ENCODE measurements at places on chromosomes 5 and 9.

- no peak for DNase-seq
Measured at GRCh38 chr5:95669540-95669939, 13.3 kb downstream of the SPATA9 start.

- peak; percentile 26 for DNase-seq
Measured at GRCh38 chr5:118791926-118792734, 196.2 kb downstream of the DTWD2 start.

DNA sequence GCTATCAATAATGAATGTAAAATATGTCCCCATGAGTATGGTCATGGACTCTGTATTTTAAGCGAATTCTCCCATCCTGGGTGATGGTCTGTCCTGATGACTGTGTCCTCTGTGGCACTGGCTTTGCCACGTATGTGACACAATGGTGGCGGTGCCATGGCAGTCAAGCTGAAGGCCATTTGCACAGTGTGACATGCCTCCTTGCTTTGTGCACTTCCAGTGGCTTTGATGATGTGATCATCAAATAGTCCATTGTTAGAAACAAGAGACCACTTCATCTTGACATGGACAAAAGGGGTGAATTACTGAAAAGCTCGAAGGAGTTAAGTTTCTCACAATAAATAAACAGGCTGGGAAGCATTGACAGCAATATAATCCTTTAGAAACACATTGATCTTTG lies 31.0 kb upstream of the PRRC1 start:
- DNase-seq: no peak

GRCh38 chr5:122493091-122494021 lies 181.3 kb downstream of the SNCAIP start:
- no peak for DNase-seq

DNA sequence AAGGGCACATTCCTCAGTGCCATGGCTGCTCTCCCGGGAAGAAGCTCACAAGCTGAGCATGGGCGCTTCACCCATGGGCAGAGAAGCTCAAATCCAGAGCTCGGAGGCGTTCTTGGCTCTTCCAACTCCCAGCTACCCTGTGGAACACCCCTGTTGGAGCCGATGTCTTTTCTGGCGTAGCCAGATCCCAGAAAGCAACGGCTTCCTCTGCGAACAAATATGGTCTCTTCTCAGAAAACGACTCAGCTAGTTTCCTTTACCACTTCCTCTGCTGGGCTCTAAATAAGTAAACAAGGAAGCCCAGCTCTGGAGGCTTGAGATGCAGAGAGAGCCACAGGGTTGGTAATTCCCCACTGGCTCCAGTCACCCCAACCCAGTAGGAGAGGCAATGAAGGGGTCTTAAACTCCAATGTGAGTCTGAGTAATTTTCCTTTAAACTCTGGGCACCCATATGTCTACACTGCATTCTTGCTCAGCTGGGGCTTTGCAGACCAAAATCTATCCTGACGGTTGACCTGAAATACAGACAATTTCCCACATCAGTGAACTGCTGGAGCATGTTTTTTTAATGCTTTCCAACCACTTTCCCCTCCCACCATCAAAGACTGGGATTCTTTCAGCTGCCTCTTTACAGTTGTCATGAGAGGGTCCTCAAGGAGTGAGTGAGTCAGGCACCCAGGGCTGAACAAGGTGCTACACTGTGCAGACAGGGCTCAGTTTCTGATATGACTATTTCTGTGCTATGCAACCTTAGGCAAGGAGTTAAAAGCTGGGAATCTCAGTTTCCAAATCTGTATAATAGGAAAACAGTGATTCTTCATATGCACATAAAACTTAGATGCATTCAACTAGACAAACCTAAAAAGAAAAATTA lies at the start of gene LCP2:
Gene LCP2 (minus strand): TSS at position 189 of the 874 bp plus-strand sequence. CDS start 166 bp downstream, at position 23.
- no peak for DNase-seq
